ENCODE measurements at places on chromosomes 5 and 9. TPM values are rescaled to one million over a fixed set of nuclear protein-coding genes. Genes with fewer than 3 reads are reported as not detected.

DNA sequence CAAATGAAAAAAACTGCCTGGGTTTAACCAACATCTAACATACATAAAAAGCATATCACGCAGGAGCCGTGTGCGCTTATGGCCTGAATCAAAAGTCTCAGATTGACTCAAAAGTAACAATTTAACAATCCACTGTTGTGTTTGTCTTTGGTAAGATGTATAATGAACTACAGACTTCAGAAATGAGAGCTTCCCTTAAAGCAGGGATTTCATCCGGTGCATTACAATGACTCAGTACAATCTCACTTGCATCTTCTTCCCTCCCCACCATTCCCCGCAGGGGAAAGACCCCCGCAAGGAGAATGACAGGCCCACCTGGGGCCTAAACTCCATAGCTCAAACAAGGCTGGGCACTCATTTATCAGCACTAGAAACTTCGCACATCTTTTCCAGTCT, 1.4 kb downstream of the ZFR start:
- no peak for DNase-seq

GRCh38 chr5:435156-435790, 7.7 kb upstream of the EXOC3 start:
- peak; percentile 7 for DNase-seq

DNA sequence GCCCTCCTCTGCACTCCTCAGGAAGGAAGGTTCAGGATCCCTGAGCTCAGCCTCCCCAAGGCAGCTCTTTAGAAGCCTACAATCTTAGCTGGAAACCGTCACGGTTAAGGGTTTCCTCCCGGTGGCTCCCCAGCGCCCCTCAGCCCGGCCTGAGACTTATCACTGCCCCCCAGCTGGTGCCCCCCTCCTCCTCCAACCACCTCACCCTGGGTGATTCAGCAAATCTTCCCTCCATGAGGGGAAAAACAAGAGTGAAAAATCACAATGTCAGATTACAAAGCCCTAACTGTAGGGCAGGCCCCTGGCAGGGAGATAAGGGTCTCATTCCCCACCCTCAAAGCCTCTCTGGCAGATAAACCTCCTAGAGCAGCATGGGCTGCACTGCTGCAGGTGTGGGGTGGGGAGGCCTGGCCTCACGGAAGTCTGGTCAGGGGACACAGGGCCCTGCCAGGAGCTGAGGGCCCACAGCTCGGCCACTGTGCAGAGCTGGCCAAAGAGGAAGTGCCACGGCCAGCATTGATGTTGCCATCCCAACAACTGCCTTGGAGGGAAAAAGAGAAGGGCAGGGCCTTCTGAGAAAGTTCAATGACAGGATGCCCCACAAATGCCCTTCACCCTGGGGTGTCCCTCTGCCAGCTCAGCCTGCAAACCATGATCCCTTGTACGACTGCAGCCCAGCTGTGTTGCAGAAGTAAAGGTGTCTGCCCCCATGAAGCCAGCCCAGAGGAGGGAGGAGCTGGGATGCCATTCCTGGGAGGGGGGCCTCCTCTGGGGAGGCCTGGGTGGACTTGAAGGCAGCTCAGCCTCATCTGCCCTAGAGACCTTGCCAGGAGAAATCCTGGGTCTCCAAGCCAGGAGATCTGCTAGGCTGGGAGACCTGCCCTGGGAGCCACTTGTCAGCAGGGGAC, 25.9 kb downstream of the GFI1B start:
- DNase-seq: no peak

DNA sequence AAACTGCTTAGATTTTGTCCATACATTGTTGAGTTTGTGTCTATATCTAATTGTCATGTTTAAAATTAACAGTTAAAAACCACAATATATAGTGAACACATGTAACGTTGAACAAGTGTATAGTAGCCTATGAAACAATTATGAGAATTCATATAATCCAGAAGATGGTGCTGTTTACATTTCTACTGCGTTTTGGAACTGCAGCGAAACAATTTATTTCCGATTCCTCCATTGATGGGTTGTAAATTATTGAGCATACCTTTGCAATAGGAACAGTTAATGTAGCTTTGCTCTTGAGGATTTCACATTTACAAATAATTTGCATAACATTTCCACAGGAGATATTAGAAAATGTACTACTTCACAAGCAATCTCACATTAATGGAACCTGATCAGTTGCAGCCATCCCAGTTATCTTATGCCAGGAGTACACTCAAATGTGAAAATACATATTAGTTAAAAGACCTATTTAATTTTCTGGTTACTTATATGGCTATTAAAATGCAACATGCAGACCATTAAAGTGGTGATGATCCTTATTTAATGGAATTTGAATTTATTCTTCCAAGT, 411.8 kb downstream of the CDH10 start:
- DNase-seq: no peak

DNA sequence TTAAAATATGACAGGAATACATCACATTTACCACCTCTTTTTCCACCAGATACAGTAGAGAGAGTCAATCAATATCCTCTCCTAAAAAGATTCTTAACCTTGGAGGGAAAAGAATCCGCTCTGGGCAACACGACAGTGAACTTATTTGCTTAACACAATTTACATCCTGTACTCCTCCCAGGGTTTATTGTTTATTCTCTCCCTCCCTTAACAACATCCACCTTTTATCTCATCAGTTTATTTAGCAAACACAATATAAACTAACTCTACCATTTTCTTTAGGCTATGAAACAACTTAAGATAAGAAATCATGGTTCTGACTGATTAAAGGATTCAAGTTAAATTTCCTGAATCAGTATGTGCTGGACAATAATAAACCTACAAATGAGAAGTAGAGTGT, 50.9 kb downstream of the CERT1 start:
- DNase-seq: no peak

DNA sequence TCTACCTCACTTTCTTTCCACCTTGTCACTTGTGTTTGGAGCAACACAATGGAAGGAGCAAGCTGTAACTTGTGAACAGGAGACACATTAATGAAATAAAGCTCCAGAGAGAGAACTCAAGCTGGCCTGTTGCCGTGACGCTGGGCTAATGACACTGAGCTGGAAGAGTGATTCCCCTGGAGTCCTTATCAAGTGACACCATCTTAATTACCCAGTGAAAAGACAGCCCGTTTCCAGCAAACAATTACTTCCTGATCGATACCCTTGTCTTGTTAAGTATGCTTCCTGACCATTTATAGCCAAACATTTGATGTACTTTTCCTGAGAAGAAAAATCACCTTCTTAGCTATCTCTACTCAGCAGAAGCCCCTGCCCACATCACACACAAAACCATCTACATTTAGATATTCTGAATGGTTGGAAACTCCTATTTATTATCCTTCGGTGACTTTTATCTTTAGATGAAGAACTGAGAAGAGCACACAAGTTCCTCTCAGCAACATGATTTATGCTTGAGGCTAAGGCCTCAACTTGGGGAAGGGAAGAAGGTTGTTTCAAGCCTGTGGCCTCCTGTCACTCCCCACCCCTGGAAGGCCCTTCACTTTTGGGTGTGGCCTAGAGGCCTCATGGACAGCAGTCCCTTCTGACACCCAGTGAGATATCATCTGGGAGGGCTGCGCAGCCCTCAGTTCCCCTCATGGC, 34.1 kb downstream of the CRHBP start:
- no peak for DNase-seq

GRCh38 chr9:12424243-12424642, 268.9 kb upstream of the TYRP1 start:
- no peak for DNase-seq

DNA sequence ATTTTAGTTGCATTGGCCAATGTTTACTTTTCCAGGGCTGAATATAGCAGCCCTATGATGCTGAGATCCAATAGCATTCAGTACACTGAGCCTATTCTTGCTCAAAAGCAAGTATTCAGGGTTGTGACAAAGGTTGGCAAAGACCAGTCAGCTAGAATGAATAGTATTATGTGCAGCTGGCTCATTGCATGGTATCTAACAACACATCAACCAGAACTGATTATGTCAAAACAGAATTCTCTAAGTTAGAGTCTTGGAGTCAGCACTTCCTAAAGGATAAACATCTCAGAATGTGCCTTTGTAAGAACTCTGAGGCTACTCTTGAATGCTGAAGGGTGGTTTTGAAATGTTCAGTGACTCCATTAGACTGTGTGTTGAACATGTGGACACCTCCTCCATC, 774.5 kb upstream of the RGMB start:
- DNase-seq: no peak

GRCh38 chr5:130324953-130325671, 420.8 kb downstream of the CHSY3 start:
- no peak for DNase-seq

GRCh38 chr5:74257060-74257527, 383.4 kb downstream of the ENC1 start:
- no peak for DNase-seq

- DNase-seq: no peak
Observed at GRCh38 chr9:33161011-33161588, 6.0 kb downstream of the B4GALT1 start.

SLC28A3 gene
- total RNA-seq: 0.55 TPM

SLC6A18 gene
- total RNA-seq: not detected

ACSL6 gene
- 0.36 TPM for total RNA-seq

PTPN3 gene
- total RNA-seq: 3.7 TPM

CCDC69 gene
- total RNA-seq: 4.6 TPM

GZMA gene
- not detected for total RNA-seq
